ENCODE measurements at places on chromosomes 4 and X.

DNA sequence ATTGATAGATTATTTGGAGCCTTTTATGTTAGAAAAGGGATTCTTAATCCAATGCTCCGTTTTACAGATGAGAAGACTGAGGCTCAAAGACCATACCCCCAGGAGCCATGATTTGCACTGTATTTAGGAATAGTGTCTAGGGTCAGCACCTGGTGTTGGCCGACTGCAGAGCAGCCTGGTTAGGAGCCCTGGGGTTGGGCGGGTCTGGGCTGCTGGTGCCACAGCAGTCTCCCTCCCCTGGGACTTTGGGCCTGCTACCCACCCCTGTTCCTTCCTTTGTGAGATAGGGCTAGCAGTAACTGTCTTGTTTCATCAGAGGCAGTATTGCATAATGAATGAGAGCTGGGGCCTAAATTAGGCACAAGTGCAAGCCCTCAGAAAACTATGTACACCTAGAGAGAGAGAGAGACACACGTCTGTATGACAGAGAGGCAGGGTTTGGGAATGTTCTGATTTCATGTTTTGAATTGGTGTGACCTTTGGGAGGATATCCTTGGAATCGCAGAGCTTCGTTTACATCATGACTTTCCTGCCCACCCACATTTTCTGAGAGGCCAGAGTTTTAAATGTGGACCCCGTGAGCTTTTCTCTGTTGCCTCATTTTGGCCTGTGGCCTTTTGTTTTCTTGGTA, 111.7 kb downstream of the PTTG2 start:
- no peak for DNase-seq
- no peaks in the 10 kb centered on the region for H3K27me3 ChIP-seq
- no peaks in the 10 kb centered on the region for H3K36me3 ChIP-seq
- H3K27ac ChIP-seq = no peak overlapping the region
- H3K4me3 ChIP-seq = no peak overlapping the region
- H3K4me1 ChIP-seq = no peaks in the 10 kb centered on the region

DNA sequence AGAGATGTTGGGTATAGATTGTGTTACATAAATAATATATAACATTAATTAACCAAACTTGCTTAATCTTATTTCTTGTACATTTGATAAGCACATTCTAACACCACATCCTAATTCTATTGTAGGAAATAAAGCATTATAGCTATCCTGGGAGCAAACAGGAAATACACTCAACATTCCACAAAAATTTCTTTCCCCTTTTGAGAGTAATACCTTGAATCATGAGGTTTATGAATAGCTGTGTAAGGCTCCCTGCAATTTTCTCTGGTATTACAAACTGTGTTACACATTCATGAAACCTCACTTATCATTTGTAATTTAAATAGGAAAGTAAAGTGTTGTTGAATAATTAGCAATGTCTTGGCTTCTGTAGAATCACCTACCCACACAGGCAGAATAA, 95.1 kb downstream of the TMEM47 start:
- H3K27me3 ChIP-seq = no peaks in the 10 kb centered on the region
- no peaks in the 10 kb centered on the region for H3K36me3 ChIP-seq
- H3K4me1 ChIP-seq = peaks cover 4% of the 10 kb centered on the region
- no peak overlapping the region for H3K4me3 ChIP-seq
- no peak overlapping the region for H3K27ac ChIP-seq
- no peak for DNase-seq

DNA sequence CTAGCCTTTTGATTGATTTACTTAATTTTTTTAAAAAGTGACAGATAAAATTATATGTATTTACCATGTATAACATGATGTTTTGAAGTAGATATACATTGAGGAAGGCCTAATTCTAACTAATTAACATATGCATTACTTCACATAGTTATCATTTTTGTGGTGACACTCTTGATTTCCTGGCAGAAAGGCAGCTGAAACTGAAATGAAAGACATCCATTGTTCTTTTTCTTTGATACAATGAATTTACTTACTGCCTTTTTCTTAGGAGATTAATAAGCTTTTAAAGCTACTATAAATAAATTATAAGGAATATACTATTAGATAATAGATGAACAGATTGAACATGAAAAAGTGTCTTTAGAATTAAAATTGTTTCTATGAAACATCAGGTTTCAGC, 26.7 kb downstream of the ANKRD50 start:
- no peak overlapping the region for H3K27ac ChIP-seq
- H3K4me1 ChIP-seq = peaks cover 3% of the 10 kb centered on the region
- H3K4me3 ChIP-seq = no peak overlapping the region
- DNase-seq = no peak
- no peaks in the 10 kb centered on the region for H3K27me3 ChIP-seq
- H3K36me3 ChIP-seq = no peaks in the 10 kb centered on the region

- no peak overlapping the region for H3K27ac ChIP-seq
- H3K4me3 ChIP-seq = no peak overlapping the region
- DNase-seq = no peak
These were observed 6.7 kb upstream of the FSTL5 start for GRCh38 chr4:162170509-162170908.

- no peak overlapping the region for H3K27ac ChIP-seq
- no peak for DNase-seq
- H3K4me1 ChIP-seq = peaks cover 2% of the 10 kb centered on the region
- no peaks in the 10 kb centered on the region for H3K27me3 ChIP-seq
- H3K36me3 ChIP-seq = no peaks in the 10 kb centered on the region
- H3K4me3 ChIP-seq = no peak overlapping the region
These were observed 68.1 kb upstream of the BCOR start for GRCh38 chrX:40165861-40166260.

DNA sequence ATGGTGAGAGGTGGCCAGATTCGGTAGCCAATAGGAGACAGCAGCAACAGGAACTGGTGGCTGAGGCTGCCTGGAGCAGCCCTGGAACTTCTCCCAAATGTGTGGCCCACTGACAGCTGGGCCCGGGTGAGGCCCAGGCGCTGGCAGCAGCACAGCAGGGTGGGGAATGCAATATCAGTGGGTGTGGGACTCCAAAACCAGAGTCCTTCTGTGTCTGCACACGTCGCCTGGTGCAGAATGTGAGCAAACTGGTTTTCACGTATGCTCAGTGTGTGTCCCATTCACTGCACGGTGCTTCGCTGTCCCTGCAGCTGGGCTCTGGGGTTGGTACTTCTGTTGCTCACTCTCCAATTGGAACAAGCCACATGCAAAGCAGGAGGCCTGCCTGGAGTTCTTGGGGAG, 14.4 kb upstream of the CENPU start:
- H3K4me1 ChIP-seq = peaks cover 14% of the 10 kb centered on the region
- no peaks in the 10 kb centered on the region for H3K36me3 ChIP-seq
- H3K27ac ChIP-seq = no peak overlapping the region
- no peak overlapping the region for H3K4me3 ChIP-seq
- no peak for DNase-seq
- no peaks in the 10 kb centered on the region for H3K27me3 ChIP-seq

- no peak overlapping the region for H3K27ac ChIP-seq
- no peak overlapping the region for H3K4me3 ChIP-seq
- H3K4me1 ChIP-seq = no peaks in the 10 kb centered on the region
- no peaks in the 10 kb centered on the region for H3K27me3 ChIP-seq
- H3K36me3 ChIP-seq = no peaks in the 10 kb centered on the region
These were observed 24.8 kb downstream of the GRXCR1 start for GRCh38 chr4:42917296-42917695.

DNA sequence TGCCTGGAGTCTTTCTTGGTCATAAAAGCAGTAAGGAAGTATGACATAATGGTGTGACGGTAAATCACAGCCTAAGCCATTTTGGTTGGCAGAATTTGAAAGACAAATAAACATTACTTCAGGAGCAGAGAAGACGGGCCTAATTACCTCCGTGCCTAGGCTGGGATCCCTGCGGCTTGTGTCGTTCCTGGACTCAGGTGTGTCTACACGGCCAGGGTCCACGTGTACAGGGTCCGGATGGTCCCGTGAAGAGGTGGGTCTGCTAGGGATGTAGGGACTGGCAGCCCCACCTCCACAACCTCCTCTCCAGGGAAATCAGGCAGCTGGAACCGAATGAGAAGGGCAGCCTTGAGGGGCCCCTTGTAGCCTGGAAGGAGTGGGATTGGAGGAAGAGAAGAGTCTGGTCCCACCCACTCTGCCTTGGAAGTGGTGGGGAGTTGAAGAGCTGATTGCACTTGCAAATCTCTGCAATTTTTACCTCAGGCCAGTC, 55.4 kb upstream of the PLAC1 start:
- no peaks in the 10 kb centered on the region for H3K27me3 ChIP-seq
- H3K27ac ChIP-seq = no peak overlapping the region
- H3K36me3 ChIP-seq = no peaks in the 10 kb centered on the region
- no peak for DNase-seq
- no peak overlapping the region for H3K4me3 ChIP-seq
- H3K4me1 ChIP-seq = peaks cover 2% of the 10 kb centered on the region

DNA sequence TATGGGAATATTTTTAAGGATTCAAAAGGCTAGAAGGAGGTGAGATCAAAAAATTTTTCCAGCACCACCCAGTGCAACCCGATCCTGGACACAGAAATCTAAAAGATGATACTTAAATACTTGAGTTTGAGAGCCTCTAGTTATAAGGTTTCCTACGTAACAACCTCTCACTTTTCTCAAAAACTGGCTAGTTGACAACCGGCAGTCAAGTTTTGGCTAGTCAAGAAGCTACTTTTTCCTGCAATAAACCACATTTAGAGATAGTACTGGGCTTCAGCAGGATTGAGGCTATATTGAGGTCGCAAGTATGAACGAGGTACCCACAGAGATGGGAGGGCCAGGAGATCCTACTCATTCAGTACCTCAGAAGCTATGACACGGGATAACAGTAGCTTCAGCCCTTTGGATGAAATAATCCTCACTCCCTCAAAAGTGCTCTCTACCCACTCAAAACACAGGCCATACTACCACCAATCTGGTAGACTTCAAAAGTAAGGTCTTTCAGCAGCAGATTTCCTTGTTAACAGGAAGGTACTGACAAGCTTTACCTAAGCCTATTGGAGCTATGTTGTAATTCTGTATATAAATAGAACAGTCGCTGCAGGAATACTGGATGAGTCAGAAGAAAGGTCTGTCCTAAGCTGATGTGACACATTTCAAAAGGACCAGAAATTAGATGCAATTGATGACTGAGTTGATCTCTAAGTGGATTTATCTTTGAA, 1.5 kb upstream of the TSPAN5 start:
- peaks cover 4% of the 10 kb centered on the region for H3K4me1 ChIP-seq
- H3K27ac ChIP-seq = no peak overlapping the region
- H3K36me3 ChIP-seq = no peaks in the 10 kb centered on the region
- H3K27me3 ChIP-seq = 0 out of 2 replicates have a peak, but pooled peaks cover 2% of the 10 kb centered on the region
- DNase-seq = no peak

- no peaks in the 10 kb centered on the region for H3K27me3 ChIP-seq
- no peak for DNase-seq
- no peak overlapping the region for H3K4me3 ChIP-seq
These were observed 67.4 kb downstream of the APBB2 start for GRCh38 chr4:41146716-41147506.

GRCh38 chrX:19555236-19555635, 39.9 kb upstream of the MAP3K15 start:
- no peak overlapping the region for H3K4me3 ChIP-seq
- no peaks in the 10 kb centered on the region for H3K27me3 ChIP-seq
- no peaks in the 10 kb centered on the region for H3K36me3 ChIP-seq
- no peak for DNase-seq
- H3K27ac ChIP-seq = no peak overlapping the region
- no peaks in the 10 kb centered on the region for H3K4me1 ChIP-seq

GRCh38 chr4:161919442-161920220, 244.2 kb downstream of the FSTL5 start:
- H3K4me1 ChIP-seq = no peaks in the 10 kb centered on the region
- H3K27ac ChIP-seq = no peak overlapping the region
- H3K4me3 ChIP-seq = no peak overlapping the region
- no peaks in the 10 kb centered on the region for H3K36me3 ChIP-seq
- DNase-seq = no peak
- no peaks in the 10 kb centered on the region for H3K27me3 ChIP-seq

DNA sequence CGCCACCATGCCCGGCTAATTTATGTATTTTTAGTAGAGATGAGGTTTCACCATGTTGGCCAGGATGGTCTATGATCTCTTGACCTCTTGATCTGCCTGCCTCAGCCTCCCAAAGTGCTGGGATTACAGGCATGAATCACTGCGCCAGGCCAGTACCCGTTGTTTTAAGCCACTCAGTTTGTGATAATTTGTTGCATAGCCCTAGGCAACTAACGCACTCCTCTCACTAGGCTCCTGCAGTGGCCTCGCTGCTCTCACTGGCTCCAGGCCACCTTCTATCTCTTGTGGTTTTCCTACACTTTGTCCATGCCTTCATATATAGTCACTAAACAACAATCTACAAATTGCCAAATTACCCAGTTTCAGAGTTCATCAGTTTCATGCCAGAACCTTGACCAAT, 58.1 kb downstream of the DCHS2 start:
- no peaks in the 10 kb centered on the region for H3K36me3 ChIP-seq
- H3K27me3 ChIP-seq = no peaks in the 10 kb centered on the region
- H3K4me1 ChIP-seq = no peaks in the 10 kb centered on the region

DNA sequence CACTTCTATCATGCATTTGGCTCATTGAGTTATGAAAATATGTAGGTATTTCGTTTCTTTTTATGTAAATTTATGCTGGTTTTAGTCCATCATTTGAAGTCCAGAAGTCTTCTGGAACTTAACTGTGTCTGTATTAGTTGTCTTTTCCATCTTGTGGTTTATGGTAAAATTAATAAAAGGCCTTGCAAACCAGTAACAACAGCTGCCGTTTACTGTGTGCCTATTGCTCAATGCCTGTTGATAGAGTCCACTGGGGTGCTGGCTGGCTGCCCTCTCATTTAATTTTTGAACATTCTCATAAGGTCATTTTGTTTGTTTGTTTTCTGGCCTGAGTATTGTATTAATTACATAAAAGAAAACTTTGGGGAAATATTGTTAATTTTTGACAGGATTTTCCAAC, 98.0 kb downstream of the NAA11 start:
- no peak overlapping the region for H3K27ac ChIP-seq
- H3K27me3 ChIP-seq = no peaks in the 10 kb centered on the region
- H3K4me3 ChIP-seq = no peak overlapping the region
- H3K4me1 ChIP-seq = no peaks in the 10 kb centered on the region
- H3K36me3 ChIP-seq = no peaks in the 10 kb centered on the region

GRCh38 chr4:5884796-5885195, 8.1 kb downstream of the CRMP1 start:
- no peaks in the 10 kb centered on the region for H3K27me3 ChIP-seq
- H3K4me3 ChIP-seq = no peak overlapping the region
- H3K36me3 ChIP-seq = no peaks in the 10 kb centered on the region
- peaks cover 10% of the 10 kb centered on the region for H3K4me1 ChIP-seq
- no peak overlapping the region for H3K27ac ChIP-seq
- DNase-seq = no peak

- no peak overlapping the region for H3K4me3 ChIP-seq
- DNase-seq = no peak
- no peaks in the 10 kb centered on the region for H3K4me1 ChIP-seq
- no peaks in the 10 kb centered on the region for H3K27me3 ChIP-seq
- H3K27ac ChIP-seq = no peak overlapping the region
These were observed 141.0 kb downstream of the PDHA2 start for GRCh38 chr4:95980877-95981360.

GRCh38 chr4:154487145-154487544, 4.5 kb downstream of the DCHS2 start:
- peaks cover 24% of the 10 kb centered on the region for H3K27me3 ChIP-seq
- DNase-seq = no peak
- 0 out of 2 replicates have a peak, but pooled peaks cover 1% of the 10 kb centered on the region for H3K4me1 ChIP-seq
- H3K36me3 ChIP-seq = no peaks in the 10 kb centered on the region

Measured in iPS DF 6.9 (cell line).